Purkinje cell (primary cell): ENCODE measurements at places on chromosomes 12 and 14. TPM values are rescaled to one million over a fixed set of nuclear protein-coding genes. Genes with fewer than 3 reads are reported as not detected.

Gene FSCB
- polyA plus RNA-seq = not detected in 2 replicates

Gene CAPZA3
- not detected in 2 replicates for polyA plus RNA-seq

Gene LRRC9
- 0.08 and 4.7 TPM in 2 replicates for polyA plus RNA-seq

Gene PTPRQ
- not detected in 2 replicates for polyA plus RNA-seq

Gene TNFAIP2
- 38.5 and 45.9 TPM in 2 replicates for polyA plus RNA-seq
